Foreskin keratinocyte (primary cell): ENCODE measurements at places on chromosomes 1 and 21. TPM values are rescaled to one million over a fixed set of nuclear protein-coding genes. Genes with fewer than 3 reads are reported as not detected.

DNA sequence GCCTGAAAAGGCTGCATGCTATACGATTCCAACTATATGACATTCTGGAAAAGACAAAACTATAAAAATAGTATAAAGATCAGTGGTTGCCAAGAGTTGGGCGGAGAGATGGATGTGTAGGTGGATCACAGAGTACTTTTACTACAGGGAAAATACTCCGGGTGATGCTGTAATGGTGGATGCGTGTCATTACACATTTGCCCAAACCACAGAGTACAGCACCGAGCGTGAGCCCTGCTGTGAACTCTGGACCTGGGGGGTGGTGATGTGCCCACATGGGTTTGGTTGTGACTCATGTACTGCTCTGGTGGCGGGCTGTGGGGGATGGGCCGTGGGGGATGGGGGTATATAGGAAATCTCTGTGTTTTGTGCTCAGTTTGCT, 162.7 kb upstream of the COL6A1 start:
- DNase-seq: no peak

GRCh38 chr1:3405491-3405890, 49.0 kb upstream of the ARHGEF16 start:
- no peak for DNase-seq

GRCh38 chr1:87869567-87869966, 540.9 kb downstream of the LMO4 start:
- DNase-seq: peak; percentile 69

GRCh38 chr1:93695411-93696005, 13.9 kb upstream of the BCAR3 start:
- no peak for DNase-seq

Gene NCAM2
- total RNA-seq: not detected in 2 replicates

GRCh38 chr1:71640116-71640515, 559.3 kb upstream of the ZRANB2 start:
- DNase-seq: no peak

Gene FCRL2
- total RNA-seq: not detected in 2 replicates

- DNase-seq: peak; percentile 97
Observed at GRCh38 chr1:6343506-6344405, 49.8 kb downstream of the ACOT7 start.

- DNase-seq: no peak
Observed at GRCh38 chr1:88729297-88729696, 45.2 kb downstream of the PKN2 start.

Gene SLC45A3
- 5.1 TPM in 2 replicates for total RNA-seq

Gene C1QA
- not detected in 2 replicates for total RNA-seq

Gene SPRR2G
- total RNA-seq: 2.7 and 3.1 TPM in 2 replicates

- DNase-seq: no peak
Observed at GRCh38 chr1:162036163-162036562, 12.5 kb upstream of the OLFML2B start.

Gene SYT14
- 4.1 and 7.1 TPM in 2 replicates for total RNA-seq

Gene MATN1
- total RNA-seq: 0.07 and 0.14 TPM in 2 replicates

DNA sequence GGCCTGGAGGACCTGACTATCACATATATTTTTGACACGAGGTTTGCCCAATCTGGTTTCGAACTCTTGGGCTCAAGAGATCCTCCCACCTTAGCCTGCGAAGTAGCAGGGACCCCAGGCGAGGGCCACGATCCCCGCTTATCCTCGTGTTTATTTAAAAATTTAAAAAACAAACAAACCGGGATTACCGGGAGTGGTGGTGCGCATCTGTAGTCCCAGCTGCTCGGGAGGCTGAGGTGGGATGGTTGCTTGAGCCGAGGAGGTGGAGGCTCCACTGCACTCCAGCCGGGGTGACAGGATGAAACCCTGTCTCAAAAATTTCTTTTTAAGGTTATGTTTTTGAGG, 452 bp upstream of the EXOSC10 start:
- DNase-seq: no peak

- DNase-seq: no peak
Observed at GRCh38 chr1:203165800-203166161, 9.8 kb downstream of the MYBPH start.

DNA sequence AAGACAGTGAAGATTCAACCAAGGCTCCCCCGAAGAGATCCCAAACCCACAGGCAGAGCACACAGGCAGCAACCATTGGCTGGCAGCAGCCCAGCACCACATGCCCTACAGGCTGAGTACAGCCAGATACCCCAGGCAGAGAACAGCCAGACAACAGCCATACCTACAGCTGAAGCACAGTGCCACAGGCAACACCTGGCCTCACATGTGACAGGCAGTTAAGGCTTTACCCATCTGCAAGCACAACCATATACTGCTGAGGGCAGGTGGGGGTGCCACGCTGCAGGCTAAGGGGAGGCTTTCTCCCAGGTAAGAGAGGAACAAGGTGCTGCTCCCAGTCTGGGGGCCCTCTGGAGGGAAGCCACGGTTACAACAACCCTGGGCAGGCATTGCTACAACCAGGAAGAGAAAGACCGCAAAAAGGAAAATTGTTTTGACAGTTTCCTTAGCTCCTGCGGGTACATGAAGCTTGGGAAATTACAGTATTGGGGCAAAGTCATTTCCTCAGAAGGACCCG, 12.3 kb downstream of the CHIT1 start:
- peak; percentile 7 for DNase-seq

DNA sequence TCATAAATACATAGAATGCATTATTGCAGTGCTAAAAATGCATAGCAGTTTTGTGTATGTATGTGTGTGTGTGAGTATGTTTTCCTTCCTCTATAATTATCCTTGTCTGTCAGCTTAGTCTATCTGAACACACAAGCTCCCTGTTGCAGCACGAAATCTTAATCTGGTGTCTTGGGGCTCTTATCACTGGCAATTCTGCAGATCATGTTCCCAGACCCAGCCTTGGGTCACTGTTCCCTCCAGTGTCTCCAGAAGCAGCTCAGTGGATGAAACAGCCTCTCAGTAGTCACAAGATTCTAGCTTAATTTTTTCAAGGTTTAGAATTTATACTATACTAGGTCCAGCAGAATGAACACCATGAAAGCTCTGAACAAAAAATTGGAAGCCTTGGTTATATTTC, 777.9 kb downstream of the MRPL39 start:
- DNase-seq: no peak

GRCh38 chr1:65289449-65289848, 19.9 kb upstream of the DNAJC6 start:
- DNase-seq: no peak

GRCh38 chr1:53629101-53629691, 109.8 kb downstream of the GLIS1 start:
- no peak for DNase-seq

Gene PYHIN1
- 0.10 and 0.11 TPM in 2 replicates for total RNA-seq

DNA sequence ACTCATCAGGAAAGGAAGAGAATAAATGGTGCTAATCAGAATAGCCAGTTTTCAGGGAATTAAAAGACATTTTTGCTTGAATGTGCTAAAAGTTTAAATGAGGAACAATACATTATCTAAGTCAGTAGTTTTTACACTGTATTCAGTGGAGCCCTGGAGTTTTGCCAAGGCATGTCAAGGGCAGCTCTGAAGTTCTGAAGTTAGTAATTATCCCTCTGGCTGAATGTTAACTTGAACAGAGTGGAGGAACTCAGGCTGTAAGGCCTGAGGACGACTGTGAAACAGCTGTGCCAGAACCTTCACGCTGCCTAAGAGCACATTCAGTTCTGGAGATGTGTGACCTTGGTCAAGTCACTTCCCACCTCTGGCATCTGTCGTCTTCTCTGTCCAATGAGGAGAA, 68.1 kb downstream of the EDEM3 start:
- DNase-seq: no peak

DNA sequence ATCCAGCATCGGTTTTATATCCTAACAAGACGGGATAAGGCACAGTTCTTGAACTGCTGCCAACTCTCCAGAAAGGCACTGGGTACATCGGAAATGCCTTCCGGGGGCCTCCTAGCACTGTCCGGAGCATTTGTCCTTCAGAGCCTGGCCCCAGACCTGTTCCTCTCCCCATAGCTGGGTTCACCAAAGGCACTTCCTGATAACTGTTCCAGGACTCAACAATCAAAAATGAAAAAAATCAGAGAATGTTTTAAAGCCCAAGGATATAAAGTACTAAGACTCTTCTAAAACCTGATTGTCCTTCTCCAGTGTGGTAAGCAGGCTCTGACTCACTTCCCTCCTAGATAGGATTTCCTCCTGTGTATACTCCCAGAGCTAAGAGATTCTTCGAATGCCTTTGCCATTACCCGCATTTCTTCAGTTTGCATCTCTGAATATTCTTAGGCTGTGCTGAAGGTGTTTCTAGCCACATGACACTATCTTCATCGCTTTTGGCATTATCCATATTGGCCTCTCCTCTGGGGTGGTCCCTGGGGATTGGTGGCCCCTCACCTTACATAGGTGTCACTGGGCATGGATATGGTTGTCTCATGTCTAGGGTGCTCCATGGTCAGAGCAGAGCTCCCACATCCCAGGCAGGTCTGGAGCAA, 112.9 kb downstream of the ZBTB18 start:
- DNase-seq: peak; percentile 98

DNA sequence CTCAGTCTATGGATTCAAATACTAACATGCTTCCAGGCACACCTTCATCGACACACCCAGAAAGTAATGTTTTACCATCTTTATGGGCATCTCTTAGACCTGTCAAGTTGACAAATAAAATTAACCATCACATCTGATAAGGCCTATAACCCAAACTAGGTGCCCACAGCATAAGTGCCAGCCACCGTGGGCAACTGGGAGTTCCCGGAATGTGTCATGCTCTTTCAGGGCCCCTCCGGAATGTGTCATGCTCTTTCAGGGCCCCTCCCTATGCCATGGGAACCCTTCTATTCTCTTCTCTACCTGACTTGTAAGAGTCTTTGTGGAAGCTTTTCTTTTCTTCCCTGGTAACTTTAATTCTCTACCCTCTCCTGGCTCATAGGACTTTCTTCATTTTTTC, 26.6 kb downstream of the KRTAP24-1 start:
- DNase-seq: peak; percentile 35

Gene FAM229A
- total RNA-seq: 0.32 and 0.61 TPM in 2 replicates

DNA sequence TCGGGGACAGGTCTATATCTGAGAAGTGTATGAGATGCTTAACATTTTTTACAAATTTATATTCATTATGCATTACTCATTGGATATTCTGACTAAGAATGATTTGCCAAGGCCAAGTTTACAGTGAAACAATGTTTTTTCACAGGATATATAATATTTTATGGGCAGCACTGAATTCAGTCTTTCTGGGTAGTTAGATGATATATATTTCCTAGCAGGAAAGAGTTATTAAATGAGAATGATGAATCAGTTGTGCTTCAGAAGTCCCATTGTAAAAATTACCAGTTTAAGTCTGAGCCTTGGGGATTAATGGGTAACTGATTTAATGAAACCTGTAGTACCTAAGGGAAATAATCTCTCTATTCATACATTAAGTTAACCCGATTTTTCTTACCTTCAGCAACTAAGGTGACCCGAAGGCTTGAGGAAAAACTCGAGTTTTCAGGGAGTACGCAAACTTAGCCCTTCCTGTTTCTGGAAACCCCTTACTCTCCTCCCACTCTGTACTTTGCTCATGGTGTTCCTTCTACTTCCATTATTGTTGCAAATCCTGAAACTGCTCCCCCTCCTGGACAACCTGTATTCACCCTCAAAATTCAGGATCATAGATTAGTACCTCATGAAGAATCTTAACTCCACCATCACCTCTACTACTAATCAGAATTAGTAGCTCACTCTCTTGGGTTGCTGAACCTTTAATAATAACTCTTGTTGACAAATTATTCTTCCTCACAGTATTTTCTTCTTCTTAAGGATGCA, 135.1 kb downstream of the AK5 start:
- no peak for DNase-seq

DNA sequence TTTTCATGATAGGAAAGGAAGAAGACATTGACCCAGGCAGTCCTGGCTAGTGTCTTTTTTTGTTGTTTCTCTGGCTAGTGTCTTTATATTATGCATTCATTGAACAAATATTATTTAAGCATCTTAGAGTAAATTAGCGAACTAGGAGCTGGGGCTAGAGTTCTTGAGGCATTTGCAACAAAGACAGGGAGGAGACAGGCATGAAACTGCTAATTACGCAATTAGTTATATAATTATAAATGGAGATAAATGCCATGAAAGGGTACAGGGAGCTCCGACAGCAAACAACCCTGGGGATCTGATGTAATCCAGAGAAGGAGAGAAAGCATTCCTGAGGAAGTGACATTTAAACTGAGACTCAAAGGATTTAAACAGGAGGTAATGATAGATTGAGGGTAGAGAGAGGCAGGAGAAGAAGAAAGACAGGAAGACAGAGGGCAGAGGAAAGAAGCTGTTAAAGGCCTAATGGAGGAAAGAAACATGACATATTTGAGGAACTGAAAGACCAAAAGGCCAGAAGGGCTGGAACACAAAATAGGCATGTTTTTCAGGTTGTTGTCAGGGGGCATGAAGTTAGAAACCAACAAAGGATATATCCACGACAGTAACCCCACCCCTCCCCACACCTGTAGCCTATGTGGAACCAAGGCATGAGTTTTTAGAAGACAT, 99.5 kb upstream of the GJB5 start:
- no peak for DNase-seq

- DNase-seq: no peak
Observed at GRCh38 chr1:23438545-23438944, 14.0 kb upstream of the TCEA3 start.

DNA sequence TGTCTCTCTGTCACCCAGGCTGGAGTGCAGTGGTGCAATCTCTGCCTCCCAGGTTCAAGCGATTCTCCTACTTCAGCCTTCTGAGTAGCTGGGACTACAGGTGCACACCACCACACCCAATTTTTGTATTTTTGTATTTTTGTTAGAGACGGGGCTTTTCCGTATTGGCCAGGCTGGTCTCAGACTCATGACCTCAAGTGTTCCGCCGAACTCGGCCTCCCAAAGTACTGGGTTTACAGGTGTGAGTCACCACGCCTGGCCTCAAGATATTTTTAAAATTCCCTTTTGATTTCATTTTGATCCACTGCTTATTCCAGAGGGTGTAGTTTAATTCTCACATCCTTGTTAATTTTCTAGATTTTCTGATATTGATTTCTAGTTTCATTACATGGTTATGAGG, 3.8 kb downstream of the IFI44L start:
- DNase-seq: no peak

DNA sequence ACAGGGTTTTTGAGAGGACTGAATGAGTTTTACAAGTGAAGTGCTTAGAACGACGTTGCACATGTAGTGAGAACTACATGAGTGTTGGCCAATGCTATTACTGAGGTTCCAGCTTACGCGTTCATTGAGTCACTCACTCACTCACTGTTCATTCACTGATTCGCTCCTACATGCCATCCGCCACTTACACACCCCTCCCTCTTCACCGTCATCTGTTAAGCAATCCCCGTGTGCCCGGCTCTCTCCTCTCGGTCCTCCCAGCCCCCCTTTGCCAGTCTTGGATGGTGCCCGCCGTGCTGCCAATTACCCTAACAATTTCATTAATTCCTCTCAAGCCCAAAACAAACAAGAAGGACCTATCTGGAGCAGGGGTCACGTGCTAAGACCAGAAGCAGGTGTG, 27.3 kb upstream of the EPHA2 start:
- DNase-seq: peak; percentile 89

DNA sequence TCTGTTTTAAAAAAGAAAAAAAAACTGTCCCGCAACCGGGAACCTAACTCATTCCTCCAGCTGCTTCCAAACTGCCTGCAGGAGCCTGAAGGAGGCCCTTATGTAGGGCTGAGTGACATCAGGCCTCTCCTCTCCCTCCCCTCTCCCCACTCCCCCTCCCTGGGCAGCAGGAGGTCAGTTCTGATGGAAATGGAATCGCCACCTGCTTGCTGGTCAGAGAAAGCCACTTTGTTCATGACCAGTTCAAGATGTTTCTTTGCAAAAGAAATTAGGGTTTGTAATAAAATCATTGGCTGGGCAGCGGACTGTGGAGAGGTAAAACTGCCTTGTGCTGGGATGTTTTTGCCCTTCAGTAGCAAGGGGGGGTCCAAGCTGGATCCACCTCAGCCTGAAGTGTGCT, at the start of gene MAP1LC3C:
MAP1LC3C (minus strand) TSS at position 73 of the 400 bp plus-strand sequence. CDS start 90 bp downstream, outside the sequence.
- DNase-seq: no peak

GRCh38 chr1:18761948-18762840, 97.3 kb downstream of the TAS1R2 start:
- no peak for DNase-seq
